RPMI7951 (cell line): ENCODE measurements at places on chromosomes 2 and 18. TPM values are rescaled to one million over a fixed set of nuclear protein-coding genes. Genes with fewer than 3 reads are reported as not detected.

DNA sequence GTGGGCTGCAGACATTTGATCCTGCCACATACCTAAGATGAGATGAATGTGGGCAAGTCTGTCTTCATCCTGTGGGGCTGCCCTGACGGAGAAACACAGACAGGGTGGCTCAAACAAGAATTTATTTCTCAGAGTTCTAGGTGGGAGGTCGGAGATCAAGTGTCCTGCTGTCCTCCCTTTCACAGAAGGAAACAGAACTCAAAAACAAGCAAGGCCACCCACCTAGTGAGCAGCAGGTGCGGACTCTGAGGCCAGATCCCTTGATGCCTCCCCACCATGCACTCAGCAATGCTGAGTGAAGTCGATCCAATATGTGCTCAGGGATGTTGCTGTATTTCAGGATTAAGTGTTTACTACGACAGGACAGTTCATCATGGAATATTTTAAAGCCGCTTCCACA lies 63.0 kb upstream of the SNTG2 start:
- no peak for DNase-seq

DNA sequence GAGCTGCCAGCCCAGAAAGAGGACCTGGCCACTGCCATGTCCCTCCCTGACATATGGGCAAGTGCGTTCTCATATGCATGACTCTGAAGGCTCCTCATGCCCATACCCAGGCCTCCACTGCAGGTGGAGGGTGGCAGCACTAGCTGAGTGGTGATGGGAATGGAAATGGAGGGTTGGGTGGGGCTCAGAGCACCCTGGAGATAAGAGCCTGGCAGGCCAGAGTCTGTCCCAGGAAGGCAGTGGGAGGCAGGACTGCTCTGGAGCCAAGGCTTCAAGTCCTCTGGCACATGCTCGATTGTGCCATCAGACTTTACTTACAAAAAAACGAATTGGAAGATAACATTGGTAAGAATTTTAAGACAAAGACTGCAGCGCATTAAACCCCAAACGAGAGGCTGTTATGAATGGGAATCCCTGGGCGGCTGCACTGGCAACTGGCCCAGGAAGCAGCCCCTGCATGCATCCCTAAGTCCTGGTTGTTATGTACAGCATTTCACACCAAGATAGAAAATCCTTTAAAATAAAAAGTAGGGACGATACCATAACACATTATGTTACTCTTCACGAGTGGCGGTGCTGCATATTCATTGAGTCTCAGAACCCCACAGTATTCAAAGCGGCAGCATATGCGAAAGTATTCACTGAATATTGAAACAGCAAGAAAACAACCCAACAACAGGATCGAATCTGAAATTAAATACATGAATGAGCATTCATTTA lies 81.7 kb upstream of the FAM98A start:
- DNase-seq = no peak

DNA sequence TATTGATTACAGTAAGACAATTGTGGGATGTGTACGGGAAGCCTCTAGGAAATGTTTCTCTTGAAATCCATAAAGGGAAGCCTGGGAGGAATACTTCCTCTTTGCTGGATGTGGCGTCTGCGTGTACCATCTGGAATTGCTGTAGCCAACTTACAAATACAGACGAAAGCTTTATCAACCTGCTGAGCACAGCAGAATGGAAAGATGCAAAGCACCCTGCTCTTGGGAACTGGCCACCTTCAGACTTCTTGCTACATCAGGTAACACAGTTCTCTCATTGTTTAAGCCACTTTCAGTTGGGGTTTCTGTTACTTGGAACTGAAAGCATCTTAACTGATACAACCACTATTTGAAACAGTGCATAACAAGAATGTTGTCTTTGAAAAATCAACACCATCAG lies 213.8 kb downstream of the HRH4 start:
- no peak for DNase-seq

- no peak for DNase-seq
Measured at GRCh38 chr2:27218614-27219013, 1.4 kb downstream of the CAD start.

GRCh38 chr2:13114391-13114790 lies 397.7 kb downstream of the TRIB2 start:
- peak; percentile 47 for DNase-seq

DNA sequence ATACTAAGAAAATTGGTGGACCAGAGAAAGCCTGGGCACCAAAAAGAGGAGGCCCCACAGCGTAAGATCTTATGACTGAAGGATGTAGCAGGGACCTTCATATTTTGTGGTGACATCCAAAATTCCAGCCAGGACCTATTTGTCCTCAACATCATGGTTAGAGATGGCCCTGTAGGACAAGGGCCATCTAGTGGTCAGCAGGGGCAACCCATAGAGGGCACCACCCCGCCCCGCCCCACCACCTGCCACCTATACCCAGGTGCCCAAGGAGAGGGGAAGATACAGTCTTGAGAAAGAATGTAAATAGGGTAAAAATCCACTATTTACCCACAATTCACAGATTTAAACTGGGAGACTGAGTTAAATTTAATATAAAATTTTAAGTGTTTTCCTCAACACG lies 59.6 kb upstream of the TMEM163 start:
- DNase-seq = no peak

DNA sequence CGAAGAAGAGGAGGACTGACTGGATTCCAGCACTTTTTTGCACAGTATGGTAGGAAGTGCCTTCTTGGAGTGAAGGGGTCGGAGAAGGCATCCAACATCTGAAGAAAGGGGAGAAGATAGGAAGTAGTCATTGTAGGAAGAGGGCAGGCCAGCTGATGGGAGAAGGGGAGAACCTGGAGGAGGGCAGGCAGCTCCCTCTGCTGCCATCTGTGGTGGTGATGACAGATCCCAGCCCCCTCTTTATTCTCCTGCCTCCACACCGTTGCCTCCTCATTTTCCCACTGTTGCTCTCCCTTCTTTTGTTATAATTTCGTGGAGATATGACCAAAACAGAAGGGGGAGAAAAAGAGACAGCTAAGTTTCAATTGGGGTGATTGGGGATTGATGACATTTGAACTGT lies 2.9 kb upstream of the SCYGR2 start:
- no peak for DNase-seq

GRCh38 chr2:239586651-239587310 lies 186.0 kb upstream of the HDAC4 start:
- DNase-seq = no peak

MYL1 gene
- not detected in 2 replicates for total RNA-seq

QPCT gene
- total RNA-seq = 126 and 137 TPM in 2 replicates
